ENCODE measurements at places on chromosomes 4 and X.

GRCh38 chrX:17814557-17814956, 46.5 kb downstream of the RAI2 start:
- DNase-seq: no peak

DNA sequence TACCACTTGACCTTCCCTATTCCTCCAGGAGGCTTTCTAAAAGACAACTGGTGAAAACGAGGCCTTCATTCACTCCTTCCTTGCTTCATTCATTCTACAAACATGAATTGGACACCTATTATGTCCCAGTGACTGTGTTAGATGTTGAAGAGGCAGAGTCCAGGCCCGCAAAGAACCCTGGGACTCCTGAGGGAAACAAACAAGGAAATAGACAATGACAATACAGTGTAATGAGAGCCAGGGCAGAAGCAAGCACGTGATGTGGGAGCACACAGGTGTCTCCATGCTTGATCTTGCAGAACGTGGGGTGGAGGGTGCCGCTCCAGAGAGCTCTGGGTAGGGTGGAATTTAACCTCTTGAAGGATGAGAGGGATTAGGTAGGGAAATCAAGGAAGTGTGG, 137.6 kb upstream of the KLF3 start:
- DNase-seq: no peak

DNA sequence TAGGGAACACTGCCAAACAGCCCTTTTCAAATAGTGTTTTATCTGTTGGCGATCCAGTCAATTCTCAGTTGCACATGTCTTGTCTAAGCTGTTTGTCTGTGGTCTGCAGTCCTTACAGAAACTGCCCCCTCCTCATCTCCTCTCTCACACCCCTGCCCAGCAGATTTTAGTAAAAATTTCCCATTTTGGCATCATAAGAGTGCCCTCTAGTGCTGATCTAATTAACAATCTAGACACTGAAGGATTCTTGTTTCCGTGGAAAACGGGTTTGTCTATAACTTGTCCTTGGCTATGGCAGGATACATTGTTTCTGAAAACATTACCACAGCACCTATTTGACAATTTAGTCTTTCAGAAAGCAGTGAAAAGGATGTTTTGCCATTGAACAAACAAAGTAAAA, 227.2 kb upstream of the MBNL3 start:
- DNase-seq: no peak

DNA sequence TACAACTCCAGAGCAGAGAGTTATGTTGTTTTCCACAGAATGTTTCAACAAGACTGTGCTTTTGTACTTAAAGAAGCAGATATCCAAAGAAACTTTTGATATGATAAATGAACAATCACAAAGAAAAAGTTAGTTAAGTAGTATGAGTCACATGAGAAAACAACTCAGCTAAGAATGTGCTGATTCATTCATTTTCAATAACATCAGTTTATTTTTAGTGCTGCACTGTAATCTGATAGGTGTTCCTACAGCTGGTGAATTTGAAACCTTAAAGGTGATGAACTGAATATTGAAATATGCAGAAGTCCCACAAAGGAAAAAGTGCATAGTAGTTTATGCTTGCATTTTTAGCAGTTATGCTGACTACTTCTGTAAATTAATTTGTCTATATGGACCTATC, 180.3 kb upstream of the TENM3 start:
- peak; percentile 37 for DNase-seq

- DNase-seq: no peak
Measured at GRCh38 chrX:131979116-131979515, 44.0 kb upstream of the STK26 start.

- DNase-seq: no peak
Measured at GRCh38 chrX:6660567-6661264, 125.8 kb upstream of the VCX3A start.

DNA sequence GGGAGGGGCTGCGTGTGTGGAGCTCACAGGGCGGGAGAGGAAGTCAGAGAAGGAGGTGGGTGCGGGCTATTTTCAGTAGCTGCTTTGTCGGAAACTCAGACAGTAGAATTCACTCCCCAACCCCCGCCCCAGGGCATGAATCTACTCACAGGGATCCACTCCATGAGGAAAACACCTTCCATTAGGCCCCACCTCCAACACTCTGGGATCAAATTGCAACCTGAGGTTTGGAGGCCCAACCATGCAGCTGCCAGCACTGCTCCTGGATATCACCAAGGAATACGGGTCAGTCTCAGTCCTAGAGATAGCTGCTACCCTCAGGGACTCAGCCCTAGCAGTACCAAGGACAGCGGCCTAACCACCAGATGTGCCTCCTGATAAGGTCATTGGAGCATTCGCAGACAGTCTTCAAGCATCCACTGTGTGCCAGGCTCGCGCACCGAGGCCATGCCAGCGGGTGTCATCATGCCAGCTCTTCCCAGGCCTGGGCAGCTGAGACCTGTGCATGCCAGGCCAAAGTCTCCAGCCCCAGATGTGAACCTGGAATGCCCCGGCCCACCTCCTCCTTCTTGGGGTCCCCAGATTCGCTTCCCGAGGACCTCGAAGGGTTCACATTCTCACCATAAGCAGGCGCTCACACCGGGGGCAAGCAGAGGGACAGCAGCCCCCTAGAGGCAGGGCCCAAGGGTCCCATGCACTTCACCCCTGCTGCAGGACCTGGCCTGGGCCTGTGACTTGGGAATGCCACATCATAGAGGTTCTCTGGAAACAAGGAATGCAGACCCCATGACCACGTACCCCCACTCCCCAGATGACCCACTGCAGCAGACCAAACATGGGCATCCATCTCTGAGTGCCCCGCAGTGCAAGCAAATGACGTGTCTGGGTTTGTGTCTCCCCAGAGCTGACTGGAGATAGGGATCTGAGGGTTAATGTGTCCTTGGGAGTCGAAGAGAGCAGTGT, 102.3 kb downstream of the ADRA2C start:
- DNase-seq: no peak

- DNase-seq: no peak
Measured at GRCh38 chr4:110671679-110672078, 48.8 kb upstream of the PITX2 start.

DNA sequence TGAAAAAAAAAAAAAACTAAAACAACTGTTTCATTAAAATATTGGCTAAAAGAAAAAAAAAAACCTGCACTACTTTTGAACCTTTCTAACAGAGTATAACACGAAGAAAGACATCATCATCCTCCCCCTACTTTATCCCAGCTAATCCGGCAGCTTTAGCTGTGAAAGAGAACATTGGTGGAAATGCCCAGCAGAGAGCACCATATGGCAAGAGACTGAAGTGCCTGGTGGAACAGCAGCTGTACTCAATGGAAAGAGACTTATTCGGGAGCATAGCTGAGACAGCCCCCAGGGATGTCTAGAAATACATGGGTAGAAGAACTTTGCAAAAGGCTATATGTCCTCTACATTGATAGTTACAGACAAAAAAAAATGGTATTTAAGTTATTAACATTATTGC, 30.3 kb downstream of the STPG2 start:
- DNase-seq: peak; percentile 5

DNA sequence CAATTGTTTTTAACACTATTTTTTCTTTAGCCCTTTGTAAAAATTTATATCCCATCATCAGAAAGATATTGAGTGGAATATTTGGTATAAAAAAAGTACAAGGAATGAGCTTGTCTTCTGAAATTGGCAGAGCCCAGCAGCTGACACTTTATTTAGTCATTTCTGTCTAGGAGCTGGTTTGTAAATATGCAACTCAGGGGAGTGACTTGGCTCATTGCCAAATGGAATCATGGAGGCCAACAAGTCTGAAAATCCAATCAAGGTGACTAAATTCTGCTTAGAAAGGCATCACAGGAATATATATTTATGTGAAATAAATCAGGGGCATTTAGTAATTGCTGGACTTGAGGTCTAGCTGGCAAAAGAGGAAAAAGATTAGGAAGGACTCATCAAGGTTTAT, 74.4 kb downstream of the OTC start:
- DNase-seq: no peak

DNA sequence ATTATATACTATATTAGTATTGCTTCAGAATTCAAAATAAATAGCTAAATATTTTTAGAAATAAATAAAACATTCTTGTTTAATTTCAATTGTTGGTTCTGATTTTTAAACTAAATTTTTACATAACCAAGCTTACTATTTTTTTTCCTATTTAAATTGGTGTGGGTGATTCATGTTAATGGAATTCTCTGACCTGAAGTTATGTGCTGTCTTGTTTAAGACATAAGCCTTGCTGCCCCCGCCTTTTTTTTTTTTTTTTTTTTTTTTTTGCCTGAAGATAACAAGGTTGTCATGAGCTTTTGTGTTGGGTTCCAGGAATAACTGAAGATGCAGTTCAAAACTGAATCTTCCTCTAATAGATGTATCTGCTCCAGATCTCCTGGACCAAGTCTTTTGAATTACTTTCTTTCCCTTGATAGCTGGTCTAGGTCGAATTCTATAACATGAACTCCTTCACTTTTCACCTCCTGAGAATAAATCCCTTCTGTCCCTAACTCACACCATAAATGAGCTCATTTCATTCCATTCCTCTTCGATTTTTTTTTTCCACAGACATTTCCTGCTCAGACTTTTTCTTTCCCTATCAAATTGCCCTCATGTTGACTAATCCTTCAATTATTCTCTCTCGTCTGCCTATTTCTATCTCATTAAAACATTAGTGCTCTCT, 261.5 kb upstream of the FTHL17 start:
- DNase-seq: peak; percentile 59

GRCh38 chr4:111943796-111944203, 201.5 kb upstream of the FAM241A start:
- DNase-seq: no peak

DNA sequence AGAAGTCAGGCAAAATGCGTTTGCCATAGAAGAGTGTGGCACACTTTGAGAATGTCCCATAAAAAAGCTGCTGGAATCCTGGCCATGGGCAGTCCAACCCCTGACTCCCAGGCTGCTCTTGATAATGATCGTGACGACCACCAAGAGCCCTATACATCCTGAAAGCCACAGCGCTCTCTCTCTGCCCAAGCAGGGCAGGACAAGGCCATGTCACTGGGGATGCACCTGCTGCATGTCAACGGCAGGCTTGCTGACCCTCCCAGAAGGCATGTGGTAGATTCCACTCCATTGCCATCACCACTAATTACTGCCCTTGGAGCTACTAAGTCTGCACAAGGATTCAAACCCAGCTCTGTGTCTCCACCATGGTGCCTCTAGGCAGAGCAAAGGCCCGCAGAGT, 144.5 kb downstream of the EVC2 start:
- DNase-seq: no peak

DNA sequence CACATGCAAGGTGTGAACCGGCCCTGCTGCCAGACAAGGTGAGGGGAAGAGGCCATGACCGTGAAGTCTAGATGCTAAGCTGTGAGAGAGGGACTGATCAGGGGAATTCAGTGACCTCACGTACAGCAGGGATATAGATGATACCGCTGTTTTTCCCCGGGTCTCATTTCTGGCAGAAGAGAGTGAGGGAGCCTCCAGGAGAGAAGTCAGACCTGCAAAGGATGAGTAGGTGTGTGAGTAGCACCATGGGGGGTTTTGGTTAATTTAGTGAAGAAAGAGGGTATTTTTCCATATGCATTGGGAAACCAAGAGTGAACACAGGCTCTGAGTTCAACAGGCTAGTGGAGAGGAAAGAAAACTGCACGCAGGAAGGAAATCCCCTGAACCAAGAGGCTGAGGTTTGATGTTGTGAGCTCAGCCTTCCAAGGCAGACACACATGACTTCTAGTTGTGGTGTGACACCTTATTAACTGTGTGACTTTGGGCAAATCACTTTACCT, 127.6 kb upstream of the GATB start:
- DNase-seq: no peak

- DNase-seq: peak; percentile 28
Measured at GRCh38 chrX:37347420-37347819, 1.7 kb upstream of the PRRG1 start.

DNA sequence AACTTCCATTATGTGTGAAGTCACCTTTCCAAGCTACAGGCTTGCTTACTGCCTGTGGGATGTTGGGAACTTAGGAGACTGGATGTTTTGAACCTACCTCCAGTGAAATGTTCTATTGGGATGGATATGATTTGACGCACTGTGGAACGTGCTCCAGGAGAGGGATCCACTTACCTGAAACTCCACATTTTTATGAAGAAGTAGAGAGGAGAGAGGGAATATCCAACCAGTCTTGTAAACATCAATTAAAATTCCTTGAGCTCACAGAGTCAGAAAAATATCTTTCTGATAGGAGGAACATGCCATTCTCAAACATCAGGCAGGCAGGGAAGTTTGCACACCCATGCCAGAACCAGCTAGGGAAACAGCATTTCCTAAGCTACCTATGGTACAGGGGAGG, 91.1 kb upstream of the MAOA start:
- no peak for DNase-seq

GRCh38 chr4:93710847-93711430, 117.6 kb upstream of the ATOH1 start:
- DNase-seq: no peak

DNA sequence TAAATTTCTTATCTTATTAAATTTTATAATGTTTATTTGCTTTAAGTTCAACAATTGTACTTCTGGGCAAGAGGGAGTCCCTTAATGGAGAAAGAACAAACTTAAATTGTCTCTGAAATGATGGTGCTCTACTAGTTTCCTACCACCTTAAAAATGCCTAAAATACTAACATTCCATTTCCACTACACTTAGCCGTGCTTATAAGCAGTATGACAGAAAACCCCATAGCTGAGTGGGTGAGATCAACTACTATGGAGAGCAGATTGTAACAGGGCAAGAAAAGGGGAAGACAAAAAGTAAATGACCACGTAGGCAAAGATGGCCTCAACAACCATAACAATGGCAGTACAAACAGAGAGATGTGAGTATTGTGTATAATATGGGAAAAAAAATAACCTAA, 35.0 kb downstream of the RFC1 start:
- no peak for DNase-seq

- peak; percentile 18 for DNase-seq
Measured at GRCh38 chr4:38189445-38189844, 229.2 kb downstream of the PTTG2 start.

DNA sequence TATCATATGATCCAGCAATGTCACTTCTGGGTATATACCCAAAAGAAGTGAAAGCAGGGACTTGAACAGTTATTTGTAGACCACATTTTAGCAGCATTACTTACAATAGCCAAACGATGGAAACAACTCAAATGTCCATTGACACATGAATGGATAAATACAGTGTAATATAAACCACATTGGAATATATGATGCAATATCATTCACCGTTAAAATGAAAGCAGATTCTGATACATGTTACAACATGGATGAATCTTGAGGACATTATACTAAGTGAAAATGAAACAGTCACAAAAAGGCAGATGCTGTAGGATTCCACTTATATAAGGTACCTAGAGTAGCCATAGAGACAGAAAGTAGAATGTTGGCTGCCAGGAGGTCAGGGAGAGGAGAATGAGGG, 130.5 kb upstream of the SMAD1 start:
- DNase-seq: no peak
